ENCODE measurements at places on chromosomes 12 and 14. TPM values are rescaled to one million over a fixed set of nuclear protein-coding genes. Genes with fewer than 3 reads are reported as not detected.

DNA sequence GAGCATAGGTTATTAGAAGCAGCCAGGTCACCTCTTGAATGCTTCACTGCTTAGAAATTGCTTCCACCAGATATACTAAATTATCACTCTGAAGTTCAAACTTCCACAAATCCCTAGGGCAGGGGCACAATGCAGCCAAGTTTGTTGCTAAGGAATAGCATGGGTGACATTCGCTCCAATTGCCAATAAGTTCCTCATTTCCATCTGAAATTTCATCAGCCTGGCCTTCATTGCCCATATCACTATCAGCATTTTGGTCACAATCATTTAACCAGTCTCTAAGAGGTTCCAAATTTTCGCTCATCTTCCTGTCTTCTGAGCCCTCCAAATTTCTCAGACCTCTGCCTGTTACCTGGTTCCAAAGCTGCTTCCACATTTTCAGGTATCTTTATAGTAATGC, 356.1 kb downstream of the DAD1 start:
- no peak for DNase-seq

DNA sequence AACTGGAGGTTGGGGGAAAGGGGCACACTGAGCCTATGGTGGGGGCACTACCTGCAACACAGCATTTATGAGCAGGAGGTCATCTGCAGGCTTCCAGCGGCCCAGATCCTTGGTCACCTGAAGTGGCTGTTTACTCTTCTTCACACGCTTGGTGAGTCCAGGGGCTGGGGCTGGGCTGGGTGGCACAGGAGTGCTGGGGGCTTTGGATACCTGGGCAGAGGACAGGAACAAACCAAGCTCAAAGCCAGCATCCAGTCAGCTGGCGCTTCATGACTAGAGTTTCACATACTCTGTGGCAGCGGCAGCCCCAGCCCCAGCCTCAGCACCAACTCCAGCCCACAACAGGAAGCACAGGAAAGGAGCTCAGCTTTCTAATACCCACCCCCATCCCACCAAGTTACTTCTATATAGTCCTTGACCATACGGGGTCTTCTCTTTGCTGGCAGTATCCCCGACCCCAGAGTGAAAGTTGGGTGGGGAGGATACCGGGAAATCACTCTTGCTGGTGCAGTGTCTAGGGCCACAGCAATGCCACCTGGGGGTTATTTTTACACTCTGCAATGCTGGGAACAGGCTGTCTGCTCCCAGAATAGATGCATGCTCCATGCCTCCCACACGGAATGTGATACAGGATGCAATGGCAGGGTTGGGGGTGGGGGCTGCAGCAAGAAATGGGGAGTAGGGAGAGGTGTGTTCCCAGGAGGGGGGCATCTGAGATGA, 3.1 kb downstream of the MCRS1 start:
- DNase-seq: no peak

DNA sequence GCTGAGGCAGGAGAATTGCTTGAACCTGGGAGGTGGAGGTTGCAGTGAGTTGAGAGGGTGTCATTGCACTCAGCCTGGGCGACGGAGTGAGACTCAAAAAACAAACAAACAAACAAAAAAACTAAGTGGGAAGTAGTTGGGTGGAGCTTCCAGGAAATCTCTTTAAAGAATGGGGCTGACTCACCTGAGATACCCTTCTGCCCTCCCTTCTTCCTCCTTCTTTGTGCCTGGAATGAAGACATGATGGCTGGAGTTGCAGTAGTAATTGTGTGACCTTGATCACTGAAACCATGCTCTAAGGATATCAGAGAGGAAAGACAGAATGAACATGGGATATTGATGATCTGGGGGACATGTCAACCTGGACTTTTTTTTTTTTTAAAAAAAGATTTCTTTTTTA, 87.6 kb upstream of the MED13L start:
- DNase-seq: no peak

GRCh38 chr12:51869931-51870330, 18.0 kb upstream of the ANKRD33 start:
- no peak for DNase-seq

DNA sequence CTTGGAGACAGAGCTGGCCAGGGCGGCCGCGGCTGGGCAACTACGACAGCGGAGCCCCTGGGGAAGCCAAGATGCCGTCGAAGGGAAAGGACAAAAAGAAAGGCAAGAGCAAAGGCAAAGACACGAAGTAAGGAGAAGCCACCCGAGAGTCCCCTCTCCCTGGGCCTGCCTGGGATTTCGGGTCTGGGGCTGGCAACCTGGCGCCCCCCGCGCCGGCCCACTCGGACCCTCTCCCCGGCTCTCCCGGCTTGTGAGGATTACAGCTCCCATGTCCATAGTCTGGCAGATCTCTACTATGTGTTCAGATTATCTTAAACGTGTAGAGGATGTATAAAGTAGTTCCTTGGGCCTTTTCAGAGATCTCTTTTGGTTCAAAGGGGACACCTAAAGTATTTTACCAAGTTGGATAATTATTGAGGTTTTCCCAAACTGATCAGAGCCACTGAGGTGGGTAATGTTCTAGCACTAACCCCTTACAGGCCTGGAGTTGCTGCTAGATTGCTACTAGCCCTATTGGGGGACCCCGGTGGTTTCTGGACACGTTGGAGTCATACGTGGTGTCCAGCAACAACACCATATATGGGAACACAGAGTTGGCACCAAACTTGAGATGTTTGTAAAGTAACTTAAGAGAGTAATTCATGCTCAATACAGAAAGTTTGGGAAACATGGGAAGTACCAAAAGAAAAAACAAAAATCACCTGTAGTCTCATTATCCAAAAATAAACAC, 424 bp downstream of the BBOF1 start:
- peak; percentile 23 for DNase-seq

- peak; percentile 97 for DNase-seq
These were observed 5.6 kb downstream of the TNFRSF1A start for GRCh38 chr12:6336079-6336888.

- no peak for DNase-seq
These were observed 4.1 kb upstream of the CYP46A1 start for GRCh38 chr14:99679996-99680395.

DNA sequence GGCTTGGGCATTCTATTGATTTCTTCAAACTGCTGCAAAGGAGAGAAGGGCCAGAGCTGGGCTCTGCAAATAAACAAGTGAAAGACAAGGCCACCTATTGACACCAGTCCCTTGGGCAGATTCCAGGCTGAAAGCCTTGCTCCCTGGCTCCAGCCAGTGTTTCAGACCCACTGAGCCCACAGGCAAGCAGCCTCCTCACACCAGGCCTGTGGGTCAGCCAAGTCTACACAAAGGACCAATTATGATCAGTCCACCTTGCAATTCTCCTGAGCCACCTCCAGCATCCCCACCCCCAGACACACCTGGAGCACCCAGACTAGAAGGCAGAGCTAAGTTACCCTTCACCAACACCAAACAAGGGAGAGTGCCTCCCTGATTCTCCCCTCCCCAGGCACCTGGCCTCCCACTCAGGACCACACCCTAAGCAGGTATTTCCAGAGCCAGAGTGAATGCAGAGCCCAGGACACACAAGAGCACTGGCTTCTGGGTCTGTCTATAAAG, 13.8 kb downstream of the ACTN1 start:
- peak; percentile 44 for DNase-seq

DNA sequence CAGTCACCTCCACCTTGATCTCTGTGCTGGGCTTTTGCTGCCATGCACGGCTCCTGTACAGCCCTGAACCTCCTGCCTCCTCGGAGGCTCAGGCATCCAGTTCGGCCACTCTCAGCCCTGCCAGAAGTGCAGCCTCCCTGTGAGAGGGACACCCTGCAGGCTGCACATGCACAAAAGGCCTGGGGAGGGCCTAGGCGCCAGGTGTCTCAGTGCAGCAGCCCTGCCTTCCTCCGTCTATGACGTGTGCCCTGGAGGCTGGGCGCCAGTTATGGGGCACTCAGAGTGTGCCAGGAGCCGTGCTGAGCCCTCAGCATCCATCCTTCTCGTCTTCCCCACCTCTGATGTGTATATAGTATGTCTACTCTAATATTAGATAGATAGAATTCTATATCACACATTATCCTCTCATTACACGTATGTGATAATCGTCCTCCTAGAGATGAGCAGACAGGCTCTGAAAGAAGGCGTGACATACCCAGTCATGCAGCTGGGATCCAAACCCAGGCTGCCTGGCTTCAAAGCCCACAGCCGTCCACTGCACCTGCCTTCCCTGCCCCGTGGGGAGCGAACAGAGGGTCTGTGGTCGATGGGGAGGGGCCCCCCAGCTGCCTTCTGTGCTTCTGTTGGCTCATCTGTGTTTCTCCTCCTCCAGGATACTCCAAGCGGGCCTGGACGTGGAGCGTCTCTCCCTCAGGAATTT, 101.1 kb downstream of the B4GALNT3 start:
- no peak for DNase-seq

DNA sequence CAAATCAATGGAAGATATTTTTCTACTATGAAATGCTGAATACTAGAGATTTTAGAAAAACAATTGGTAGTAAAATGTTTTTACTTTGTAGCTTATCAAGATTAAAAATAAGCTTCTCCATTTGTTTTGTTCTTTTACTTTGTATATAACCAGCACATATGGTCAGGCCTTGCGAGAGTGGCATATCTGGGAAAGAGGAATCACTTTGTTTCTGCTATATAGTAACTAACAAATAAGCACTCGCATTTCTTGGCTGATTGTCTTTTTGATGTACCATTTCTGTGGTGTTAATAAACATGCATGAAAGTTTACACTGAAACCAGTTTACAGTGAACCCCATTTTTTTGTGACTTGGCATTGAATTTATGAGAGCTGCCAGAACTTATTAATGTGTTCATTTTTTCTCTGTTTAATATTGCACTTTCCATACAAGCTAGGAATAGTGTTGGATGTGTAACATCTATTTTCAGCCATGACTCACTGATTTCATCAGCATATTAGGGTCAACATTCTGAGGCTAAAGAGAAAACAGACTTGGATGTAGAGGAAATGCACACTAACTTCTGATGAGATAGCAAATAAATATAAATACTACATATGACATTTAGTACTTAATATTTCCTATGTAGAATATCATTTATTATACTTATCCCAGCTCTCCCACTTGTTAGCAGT, 635.5 kb downstream of the KCNH5 start:
- no peak for DNase-seq

GRCh38 chr12:115149279-115149678, 465.3 kb upstream of the TBX3 start:
- no peak for DNase-seq

DNA sequence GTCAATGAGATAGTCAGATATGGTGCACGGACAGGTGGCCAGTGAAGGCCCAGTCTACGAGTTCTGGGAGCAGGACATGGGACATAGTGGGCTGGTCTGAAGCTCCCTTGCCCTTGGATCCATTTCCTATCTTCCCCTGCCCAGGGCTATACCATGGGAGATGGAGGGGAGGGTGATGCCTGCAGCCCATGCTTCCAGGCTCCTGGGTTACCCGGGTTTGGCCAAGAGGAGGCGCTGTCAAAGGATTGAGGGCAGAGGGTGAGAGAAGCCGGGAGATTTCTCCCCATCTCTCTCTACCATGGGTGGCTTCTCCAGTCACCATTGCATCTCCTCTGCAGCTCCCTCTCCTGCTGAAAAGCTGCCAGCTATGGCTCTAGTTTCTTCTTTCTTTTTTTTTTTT, 52.8 kb upstream of the LHX5 start:
- DNase-seq: no peak

DNA sequence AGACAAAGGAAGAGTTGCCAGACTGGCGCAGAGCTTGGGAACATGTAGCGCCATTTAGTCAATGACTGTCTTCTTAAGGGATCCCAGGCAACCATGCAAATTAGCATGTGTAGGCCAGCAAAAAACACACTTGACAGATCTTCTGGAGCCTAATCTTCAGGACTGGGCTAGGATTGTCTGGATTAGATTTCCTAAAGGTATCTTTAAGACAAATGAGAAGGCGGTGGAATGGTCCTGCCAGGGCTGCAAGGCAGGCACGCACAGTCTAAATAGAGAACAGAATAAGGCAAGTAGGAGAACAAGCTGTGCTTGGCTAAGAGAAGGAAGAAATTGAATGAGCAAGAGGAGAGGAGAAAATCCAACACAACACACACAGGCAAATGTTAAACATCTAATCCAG, 80.0 kb downstream of the CIT start:
- DNase-seq: no peak

DNA sequence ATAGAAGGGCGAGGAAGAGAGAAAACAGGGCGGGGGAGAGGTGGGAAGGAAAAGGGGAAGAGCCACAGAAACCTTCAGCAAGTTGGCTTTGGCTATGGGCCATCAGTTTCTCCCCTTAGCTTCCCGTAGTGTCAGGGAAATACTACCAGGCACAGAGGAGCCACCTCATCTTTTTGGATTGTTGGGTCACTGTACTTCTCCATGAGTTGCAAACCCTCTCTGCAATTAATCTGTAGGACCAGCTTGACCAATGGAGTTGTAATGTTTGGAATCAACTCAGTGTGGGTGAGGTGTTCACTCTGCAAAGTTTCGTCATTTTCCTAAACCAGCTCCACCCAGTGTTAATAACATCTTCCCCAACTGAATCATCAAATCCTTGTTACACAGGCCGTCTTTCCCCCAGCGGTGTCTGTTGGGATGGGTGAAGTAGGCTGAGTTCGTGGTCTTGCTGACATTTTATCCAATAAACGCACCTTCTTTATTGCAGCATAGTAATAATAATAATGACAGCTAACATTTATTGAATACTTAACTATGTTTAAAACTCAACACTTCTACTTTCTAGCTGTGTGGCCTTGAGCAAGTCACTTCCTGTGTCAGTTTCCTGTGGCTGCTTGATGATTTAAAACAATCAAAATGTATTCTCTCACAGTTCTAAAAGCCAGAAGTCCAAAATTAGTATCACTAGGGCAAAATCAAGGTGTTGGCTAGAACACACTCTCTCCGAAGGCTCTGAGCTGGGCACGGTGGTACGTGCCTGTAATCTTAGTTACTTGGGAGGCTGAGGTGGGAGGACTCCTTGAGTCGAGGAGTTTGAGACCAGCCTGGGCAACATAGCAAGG, 8.1 kb upstream of the GLTP start:
- peak; percentile 45 for DNase-seq

DNA sequence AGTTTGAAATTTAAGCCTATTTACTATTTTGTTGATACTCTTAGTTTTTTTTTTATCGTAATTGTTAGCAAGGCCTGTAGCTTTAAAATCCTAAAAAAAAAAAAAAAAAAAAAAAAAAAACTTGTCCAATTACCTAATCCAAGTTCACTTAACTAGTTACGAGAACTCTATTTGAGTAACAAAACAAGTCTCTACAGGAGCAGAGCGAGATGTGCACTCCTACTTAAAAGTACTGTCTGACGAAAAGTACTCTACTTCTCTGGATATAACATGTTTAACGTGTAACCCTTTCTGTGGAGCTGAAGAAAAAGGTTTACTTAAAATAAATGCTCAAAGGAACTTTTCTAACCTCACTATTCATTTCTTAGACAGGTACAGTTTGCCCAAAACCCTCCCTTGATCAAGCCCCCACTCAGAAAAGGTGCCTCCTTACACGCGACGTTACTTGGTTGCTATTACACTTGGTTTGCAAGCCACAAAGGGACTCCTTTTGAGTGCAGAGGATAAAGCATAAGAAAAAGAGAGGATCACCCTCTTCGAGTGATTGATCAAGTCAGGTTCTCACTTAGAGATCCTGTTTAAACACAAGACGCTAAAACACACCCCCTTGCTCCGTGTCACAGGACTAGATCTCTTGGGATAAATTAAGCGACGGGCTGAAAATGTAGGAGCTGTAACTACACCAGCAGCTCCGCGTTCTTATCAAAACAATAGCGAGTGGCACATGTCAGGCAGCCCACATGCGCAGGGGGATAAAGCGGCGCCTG, 2.2 kb downstream of the BAZ1A start:
- no peak for DNase-seq

The SYNDIG1L gene
- 2.4 TPM for total RNA-seq

The IL31 gene
- total RNA-seq: not detected

The AMHR2 gene
- 1.0 TPM for total RNA-seq

The TAS2R31 gene
- 0.81 TPM for total RNA-seq

The PLXNC1 gene
- total RNA-seq: 25.4 TPM

The RAD52 gene
- 10.2 TPM for total RNA-seq

The MAP1LC3B2 gene
- 2.2 TPM for total RNA-seq

The RNASE2 gene
- not detected for total RNA-seq

The LMO3 gene
- total RNA-seq: 162 TPM

All from upper lobe of left lung (tissue), 6 donors.